Stimulated activated CD4-positive, alpha-beta T cell treated with anti-CD3 and anti-CD28 coated beads, Interleukin-15, amount 100 ng/mL, for 1 hour (primary cell): ENCODE measurements at places on chromosomes 13 and 19.

- no peak for DNase-seq
Measured at GRCh38 chr13:35764326-35765015, 288.0 kb upstream of the MAB21L1 start.

- DNase-seq = no peak
Measured at GRCh38 chr19:4707956-4708650, 15.5 kb downstream of the DPP9 start.

DNA sequence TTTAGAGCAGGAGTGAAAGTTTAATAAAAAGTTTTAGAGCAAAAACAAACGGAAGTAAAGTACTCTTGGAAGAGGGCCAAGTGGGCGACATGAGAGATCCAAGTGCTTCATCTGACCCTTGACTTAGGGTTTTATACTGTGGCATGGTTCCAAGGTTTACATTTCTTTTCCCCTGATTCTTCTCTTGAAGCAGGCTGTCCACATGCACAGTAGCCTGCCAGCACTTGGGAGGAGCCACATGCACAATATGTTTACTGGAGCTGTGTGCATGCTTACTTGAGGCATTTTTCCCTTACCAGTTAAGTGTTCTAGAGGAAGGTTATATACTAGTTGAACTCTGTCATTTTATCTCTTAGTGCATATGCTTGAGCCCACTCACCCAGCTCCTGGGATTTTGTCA, 295.6 kb downstream of the TBC1D4 start:
- no peak for DNase-seq

- no peak for DNase-seq
Measured at GRCh38 chr19:54160182-54160811, 776 bp upstream of the LENG1 start.

GRCh38 chr13:79485014-79485811, 4.3 kb downstream of the NDFIP2 start:
- DNase-seq = no peak

- no peak for DNase-seq
Measured at GRCh38 chr13:28338006-28338574, 156.8 kb downstream of the FLT1 start.
